ENCODE measurements at places on chromosomes 6 and 20.

DNA sequence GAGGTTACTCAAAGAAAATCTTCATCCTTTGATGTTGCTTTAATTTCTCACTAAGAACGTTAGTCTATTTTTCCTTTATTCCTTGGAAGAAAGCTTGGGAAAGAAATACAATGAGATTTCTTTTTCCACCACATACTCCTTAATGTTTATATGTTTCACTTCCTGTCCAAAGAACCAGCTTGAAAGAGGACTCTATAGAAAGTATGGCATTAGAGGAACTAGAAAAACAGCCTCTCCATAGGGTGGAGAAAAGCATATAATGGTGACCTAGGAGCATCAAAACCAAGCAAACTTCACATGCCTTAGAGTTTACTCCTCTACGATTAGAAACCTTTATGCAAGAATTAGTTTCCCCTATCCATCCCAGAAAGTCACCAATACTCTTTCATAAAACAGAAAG lies 131.1 kb downstream of the OPRM1 start:
- no peak for DNase-seq

DNA sequence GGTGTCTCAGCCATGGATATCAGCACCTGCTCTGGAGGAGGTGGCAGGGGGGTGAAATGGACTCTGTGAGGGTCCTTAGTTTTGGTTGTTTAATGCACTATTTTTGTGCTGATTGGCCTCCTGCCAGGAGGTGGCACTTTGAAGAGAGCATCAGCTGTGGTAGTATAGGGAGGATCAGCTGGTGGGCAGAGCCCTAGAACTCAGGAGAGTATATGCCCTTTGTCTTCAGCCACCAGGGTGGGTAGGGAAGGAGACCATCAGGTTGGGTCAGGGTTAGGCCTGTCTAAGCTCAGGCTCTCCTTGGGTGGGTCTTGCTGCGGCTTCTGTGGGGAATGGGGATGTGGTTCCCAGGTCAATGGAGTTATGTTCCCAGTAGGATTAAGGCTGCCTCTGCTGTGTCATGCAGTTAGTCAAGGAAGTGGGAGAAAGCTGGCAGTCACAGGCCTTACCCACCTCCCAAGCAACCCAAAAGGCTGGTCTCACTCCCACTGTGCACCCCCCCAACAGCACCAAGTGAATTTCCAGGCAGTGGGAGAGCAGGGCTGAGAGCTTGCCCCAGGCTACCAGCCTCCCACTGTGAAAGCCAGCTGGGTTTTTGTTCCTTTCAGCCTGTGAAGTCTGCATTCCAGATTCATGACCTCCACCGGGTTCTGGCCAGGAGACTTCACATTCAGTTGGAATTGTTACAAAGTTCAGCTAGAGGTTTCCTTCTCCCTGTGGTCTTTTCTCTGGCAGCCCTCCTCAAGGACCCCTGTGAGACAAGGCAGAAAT lies 5.7 kb upstream of the OSTM1 start:
- no peak for DNase-seq

GRCh38 chr6:42715871-42716270 lies 6.5 kb downstream of the PRPH2 start:
- no peak for DNase-seq

DNA sequence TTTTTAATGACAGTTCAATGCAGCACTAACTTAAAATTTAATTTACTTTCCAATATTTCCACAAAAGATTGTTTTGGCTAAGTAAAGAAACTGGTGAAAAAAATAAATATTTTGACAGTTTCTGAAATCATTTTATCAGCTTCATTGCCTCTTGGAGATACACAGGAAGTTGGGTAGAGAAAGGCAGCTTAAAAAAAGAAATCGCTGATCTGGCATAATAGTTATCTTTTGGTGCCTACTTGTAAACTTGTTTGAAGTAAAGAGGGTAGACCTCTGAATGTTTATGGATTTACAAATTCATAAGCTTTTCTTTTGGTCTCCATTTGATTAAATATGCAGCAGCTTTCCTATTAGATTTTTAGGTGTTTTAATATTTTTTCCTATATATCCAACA lies 103.4 kb downstream of the RTN4IP1 start:
- no peak for DNase-seq

GRCh38 chr6:143900358-143900757 lies 36.1 kb downstream of the ZC2HC1B start:
- no peak for DNase-seq
